ENCODE measurements at places on chromosomes 3 and 15. TPM values are rescaled to one million over a fixed set of nuclear protein-coding genes. Genes with fewer than 3 reads are reported as not detected.

FHIT gene
- 9.1 TPM for polyA plus RNA-seq

DNA sequence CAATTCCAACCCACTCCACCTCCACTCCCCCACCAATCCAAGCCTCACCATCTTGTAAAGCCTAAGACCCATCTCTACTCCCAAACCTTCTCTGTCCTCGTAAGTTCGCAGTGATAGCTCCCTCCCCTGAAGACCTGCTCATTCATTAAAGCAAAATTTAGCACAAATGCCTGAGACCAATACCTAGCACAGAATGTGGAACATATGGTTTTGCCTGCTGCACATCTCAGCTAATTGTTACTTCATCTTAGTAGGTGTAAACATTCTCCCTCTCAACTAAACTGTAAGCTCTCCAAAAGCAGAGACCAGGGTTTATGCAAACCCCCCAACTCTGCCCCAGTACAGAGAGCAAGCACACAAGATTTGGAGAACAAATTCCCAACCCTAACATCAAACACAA is 20.5 kb downstream of the DCLK3 start:
- no peak for DNase-seq

DNA sequence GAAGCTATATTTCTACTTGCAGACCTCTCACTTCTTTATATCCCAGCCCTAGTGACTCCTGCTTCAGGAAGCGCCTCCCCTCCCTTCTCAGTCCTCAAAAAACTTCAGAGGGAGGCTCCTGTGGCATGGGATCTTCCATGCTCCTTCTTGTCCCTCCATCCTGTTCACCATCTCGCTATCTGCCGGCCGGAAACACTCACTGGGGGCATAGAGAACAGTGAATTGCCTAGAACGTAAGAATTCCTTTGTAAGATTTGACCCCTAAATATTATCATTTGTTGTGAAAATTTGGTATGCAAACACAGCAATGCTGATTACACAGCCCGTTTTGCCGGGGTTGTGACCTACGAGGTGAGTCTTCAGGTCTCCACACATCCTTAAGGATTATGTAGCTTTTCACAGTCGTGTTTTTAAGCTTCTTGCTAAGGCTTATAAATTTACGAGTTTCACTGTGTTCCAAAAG is 218.7 kb upstream of the ATP10A start:
- no peak for DNase-seq

DNA sequence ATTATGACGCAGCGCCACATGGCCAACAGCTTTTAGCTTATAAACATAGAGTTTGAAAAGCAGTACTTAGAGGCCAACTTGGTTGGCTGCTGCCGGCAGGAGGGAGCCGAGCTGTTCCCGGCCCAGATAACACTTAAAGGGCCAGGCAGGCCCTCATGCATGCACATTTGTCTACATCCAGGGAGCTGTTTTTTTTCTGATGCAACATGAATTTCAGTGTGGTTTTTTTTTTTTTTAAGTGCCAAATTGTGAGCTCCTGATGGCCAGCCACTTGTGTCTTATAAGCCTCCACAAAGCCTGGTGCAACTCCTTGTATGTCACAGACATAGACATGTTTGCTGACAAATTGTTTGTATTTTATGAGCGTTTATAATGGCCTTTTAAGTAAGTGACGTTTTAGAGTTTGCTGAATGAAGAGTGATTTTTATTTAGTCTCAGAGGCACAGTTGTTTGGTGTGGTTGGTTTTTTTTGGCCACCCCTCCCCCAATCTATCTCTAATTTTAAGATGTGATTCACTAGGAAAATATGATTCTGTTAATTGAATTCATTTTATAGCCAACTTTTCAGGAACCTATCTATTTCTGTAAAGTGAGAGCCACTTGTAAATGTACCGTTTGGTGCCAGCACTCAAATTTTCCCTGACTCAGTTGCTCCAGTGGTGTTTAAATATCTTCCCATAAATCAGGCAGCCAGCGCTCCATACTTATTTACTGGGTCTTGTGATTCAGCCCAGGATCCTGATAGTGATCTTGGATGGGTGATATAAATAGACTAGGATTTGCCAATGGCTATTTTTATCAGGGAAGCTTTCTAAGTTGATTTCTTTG is 134.3 kb downstream of the VGLL4 start:
- DNase-seq = peak; percentile 87

SH2D7 gene
- 0.40 TPM for polyA plus RNA-seq

ADAMTSL3 gene
- 20.0 TPM for polyA plus RNA-seq

CTXN2 gene
- polyA plus RNA-seq = not detected

RAB5A gene
- 69.0 TPM for polyA plus RNA-seq

GRCh38 chr3:40502034-40502433 is 3.8 kb upstream of the ZNF620 start:
- no peak for DNase-seq

GRCh38 chr3:194956697-194957396 is 271.2 kb downstream of the FAM43A start:
- no peak for DNase-seq

CLEC3B gene
- polyA plus RNA-seq = 101 TPM

GRCh38 chr3:13023235-13023970 is 49.8 kb downstream of the IQSEC1 start:
- DNase-seq = no peak

DNA sequence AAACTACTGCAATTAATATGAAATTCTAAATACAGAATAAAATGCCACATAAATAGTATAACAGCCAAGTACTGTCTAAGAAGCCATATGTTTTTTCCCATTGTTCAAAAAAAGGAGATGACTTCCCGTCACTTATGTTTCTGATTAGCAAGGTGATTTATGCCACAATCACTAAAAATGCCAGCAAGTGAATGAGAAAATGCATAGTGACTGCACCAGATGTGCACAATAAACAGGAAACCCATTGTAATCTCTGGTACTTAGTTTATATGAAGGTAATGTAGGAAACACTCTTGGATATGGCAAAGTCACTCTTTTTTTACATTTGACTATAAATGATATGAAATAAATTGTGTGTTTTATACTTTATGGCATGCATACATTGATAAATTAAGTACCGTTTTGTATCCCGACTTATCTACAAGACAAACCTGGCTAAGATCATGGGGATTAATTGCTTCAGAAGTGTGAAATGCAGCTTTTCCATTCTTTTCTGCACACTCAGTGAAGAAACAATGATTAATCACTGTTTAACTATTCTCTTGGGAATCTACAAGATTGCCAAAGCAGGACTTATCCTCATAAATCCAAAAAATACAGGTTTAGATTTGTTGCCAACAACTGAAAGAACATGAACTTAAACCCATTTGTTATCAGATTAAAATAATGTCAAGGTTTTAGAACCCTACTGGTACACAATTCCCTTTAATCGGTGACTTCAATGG is 164.5 kb downstream of the TBC1D5 start:
- DNase-seq = no peak

MUC13 gene
- polyA plus RNA-seq = 0.09 TPM

DNA sequence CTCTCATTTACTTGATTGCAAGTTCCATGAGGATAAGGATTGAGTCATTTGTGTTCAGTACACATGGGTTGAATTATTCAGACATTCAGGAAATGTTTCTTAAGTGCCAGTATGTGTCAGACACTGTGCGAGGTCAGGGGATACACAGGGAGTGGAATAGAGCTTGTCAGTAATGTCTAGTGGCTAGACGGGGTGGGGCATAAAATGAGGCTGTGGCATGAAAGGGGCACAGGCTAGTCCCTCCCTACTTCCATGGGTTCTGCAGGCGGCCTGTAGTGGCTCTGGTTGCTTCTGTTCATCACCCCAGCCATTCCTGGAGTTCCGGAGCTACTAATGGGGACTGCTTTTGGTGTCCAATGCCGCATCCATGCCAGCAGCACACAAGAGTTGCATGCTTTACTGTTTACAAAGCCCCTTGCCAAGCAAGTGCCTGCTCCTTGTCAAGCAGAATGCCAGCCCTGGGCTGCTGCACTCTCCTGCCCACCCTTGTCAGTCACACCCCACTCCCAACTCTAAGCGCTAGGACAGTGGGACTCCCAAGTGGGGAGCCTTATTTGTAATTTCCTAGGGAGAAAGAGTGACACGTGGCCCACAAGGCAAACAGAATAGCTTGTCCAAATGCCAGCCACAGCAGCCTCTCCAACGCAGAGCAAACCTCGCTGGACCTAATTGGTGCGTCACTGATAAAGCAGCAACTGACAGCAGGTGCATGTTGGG is 70.8 kb downstream of the RAB11A start:
- DNase-seq = no peak

- peak; percentile 27 for DNase-seq
Observed at GRCh38 chr15:55434989-55435825, 26.9 kb downstream of the PIERCE2 start.

GRCh38 chr3:105915524-105915923 is 46.7 kb upstream of the CBLB start:
- no peak for DNase-seq

PTH1R gene
- 87.5 TPM for polyA plus RNA-seq

DNA sequence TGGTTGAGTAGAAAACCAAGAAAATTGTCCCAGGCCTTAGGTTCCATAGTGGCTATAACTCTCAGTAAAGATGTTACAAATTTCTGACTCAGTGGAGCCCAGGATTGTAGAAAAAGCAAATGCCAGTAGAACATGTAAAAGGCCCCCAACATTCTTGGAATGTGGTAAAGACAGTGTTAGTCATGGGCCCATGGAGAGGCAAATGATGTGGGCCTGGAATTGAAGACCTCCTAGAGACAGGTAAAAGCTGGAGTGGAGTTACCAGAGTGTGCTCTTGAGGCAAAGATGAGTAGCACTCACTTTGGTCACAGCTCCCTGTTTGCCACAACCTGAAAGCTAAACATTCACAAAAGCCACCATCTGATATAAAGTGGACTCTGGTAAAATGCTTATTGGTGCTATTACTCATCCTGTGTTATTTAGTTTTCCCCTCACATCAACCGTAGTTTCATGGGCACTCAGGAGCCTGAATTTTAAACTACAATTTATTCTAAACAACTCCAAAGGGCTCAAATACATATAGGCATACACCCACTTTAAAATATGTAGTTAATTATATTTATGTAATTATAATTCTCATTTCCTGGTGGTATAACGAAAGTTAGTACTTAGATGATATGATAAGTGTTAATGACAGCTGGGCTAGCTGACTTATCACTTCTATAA is 359.6 kb upstream of the NECTIN3 start:
- no peak for DNase-seq

DNA sequence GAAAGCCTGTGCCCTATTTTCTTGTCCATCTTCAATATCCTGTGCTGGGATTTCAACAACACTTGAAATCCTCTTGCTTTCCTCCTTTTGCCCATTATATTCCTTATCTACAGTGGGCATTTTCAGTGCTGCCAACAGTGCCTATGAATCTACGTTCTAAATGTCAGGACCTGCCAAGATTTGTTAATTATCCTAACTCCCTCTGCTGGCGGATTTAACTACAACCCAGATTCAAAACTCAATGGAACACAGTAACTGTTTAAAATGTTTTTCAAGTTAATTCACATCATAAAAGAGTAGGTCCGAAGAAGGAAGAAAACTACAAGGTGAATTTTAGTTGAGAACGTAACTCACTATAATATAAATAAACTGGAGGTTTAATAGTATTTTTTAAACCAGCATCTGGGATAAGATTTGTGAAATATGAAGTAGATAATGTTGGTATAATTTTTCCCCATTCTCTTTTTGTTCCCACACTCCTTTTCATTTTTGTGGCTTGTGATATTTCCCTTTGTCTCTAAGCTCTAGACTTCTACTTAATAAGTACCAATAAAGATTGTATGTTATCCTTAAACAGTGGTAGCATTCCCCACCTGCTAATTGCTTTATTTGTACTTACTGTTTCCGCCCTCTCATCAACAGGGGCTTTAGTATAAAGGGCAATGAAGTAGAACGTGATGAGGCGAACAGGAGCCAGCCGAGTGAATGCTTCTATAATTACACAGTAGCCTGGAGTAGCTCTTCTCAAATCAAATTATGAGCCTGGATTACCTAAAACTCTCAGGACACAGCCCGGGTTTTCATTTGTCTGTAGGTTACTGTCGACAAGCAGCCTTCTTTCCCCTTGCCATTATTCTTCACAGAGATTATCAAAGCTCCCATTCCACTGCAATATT is 302.5 kb upstream of the ATP11B start:
- no peak for DNase-seq

- no peak for DNase-seq
Observed at GRCh38 chr3:85890043-85890555, 931.3 kb downstream of the CADM2 start.

SLC28A1 gene
- 0.13 TPM for polyA plus RNA-seq

DNA sequence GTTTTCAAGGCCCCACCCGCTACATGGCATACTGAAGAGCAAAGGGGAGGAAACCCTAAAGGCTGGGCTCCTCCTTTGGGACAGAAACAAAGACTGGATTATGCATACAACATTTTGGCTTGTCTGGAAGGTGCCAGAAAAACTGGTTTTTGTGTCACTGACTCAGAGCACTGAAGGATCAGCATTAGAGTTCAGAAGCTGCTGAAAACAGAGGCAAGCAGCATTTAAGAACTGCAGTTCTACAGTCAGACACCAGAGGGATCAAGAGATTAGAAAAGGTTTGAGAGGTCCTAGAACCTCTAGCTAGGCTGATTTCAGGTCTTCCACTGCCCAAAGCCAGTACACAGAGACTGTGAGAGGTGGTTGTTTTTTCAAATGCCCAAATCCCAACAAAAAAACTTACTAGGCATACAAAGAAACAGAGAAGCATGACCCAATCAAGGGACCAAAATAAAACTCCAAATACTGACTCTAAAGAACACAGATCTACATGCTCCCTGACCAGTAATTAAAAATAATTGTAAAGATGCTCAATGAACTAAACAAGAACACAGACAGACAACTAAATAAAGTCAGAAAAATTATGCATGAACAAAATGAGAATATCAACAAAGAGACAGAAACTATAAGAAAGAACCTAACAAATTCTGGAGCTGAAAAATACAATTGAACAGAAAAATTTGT is 91.2 kb downstream of the SENP2 start:
- DNase-seq = peak; percentile 24

GRCh38 chr15:84818261-84819131 is 1.3 kb downstream of the ALPK3 start:
- DNase-seq = peak; percentile 20

- no peak for DNase-seq
Observed at GRCh38 chr3:99012051-99012450, 110.6 kb upstream of the DCBLD2 start.

- no peak for DNase-seq
Observed at GRCh38 chr3:128495435-128495970, 2.5 kb upstream of the GATA2 start.

STRIT1 gene
- polyA plus RNA-seq = 0.30 TPM

EFCAB12 gene
- 6.2 TPM for polyA plus RNA-seq

PRTG gene
- polyA plus RNA-seq = 6.6 TPM

GRCh38 chr15:72599855-72600464 is 54.5 kb upstream of the GOLGA6B start:
- DNase-seq = no peak

- no peak for DNase-seq
Observed at GRCh38 chr3:18382760-18383369, 42.3 kb downstream of the SATB1 start.

CCDC54 gene
- 0.16 TPM for polyA plus RNA-seq

NPAP1 gene
- 0.81 TPM for polyA plus RNA-seq

GRCh38 chr3:196537319-196537984 is 22.3 kb upstream of the SMCO1 start:
- peak; percentile 2 for DNase-seq

BCL2A1 gene
- polyA plus RNA-seq = 0.80 TPM

GABRR3 gene
- 0.04 TPM for polyA plus RNA-seq
